NCI-H1105 (cell line): ENCODE measurements at places on chromosomes 7 and 10.

- DNase-seq, result no peak
These were observed 89.9 kb downstream of the ZNF277 start for GRCh38 chr7:112296432-112296831.

DNA sequence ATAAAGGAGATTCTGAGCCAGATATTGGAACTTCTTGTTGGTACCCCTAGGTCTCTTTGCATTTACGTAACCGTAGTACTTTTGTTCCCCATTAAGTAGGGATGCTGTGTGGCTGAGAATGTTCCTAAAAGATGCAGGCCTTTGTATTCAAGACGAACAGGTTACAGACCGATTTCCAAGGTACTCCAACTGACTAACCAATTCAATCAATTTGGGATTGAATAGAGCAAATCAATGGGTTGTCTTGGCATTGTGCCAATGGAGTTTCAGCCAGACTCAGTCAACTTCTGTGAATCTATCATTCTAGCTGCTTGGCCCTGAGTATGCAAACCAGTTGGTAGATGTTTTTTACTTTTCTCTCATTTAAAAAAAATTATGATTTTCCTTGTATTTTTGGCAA is 347.3 kb upstream of the NPVF start:
- DNase-seq, result no peak

- DNase-seq, result no peak
These were observed 27.9 kb upstream of the LOXL4 start for GRCh38 chr10:98295907-98296306.

DNA sequence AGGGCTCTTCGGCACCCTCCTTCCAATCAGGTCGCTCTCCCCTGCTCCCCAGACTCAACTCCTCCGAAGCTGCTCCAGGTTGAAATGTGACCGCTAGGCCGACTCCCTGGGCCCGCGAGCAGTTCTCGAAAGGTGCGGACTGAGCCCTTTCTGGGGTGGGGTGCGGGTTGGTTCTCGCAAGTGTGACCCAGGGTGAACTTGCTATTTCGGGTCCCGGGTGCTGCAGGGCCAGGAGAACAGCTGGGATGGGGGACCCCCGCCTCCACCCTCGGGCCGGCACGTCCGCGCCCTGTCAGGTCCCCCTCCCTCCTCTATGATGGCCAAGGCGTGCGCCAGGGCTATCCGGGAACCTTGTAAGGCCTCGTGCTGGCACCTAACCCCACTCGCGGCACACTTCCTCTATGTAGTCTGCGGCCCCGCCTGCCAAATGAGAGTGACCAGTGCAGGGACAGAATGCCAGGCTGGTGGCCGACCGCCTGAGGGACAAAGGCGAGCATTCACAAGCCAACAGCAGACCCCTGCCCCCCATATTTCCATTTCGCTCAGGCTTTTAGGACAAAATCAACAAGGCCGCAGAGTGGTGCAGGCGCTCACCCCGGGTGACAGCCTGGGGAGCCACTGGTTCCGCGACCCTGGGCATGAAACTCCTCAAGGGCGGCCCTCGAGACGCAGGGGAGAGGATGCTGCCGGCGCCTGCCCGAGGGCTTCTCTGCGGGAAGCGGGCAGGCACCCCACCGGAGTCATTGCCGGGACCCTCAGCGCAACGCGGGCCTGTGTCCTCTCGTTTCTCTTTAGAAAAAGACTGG is 13.7 kb upstream of the HOXA13 start:
- DNase-seq, result no peak

DNA sequence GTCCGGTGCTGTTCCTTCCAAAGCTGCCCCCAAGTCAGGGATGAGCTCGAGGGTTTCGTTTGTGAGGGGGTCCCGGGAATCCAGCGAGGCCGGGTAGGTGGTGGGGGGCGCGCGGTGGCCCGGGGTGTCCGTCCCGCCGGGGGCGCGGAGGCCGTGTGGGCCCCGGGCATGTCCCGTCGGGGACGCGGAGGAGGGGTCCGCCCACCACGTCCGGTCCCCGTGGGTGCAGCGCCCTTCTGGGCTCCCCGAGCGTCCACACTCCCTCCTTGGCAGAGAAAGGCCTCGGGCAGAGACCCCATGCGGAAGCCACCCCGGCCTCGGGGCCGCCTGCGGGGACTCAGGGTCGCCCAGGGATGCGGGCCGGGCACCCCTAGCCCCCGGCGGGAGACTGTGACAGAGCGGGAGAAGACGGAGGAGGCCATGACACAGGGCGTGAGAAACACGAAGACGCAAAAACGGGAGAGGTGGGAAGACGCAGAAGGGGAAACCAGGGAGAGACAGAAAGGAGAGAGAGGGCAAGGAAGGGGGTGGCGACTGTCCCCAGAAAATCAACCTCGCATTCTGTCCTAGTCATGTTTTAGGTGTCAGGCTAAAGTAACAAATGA is 640 bp upstream of the ZNF425 start:
- peak; percentile 23 for DNase-seq

DNA sequence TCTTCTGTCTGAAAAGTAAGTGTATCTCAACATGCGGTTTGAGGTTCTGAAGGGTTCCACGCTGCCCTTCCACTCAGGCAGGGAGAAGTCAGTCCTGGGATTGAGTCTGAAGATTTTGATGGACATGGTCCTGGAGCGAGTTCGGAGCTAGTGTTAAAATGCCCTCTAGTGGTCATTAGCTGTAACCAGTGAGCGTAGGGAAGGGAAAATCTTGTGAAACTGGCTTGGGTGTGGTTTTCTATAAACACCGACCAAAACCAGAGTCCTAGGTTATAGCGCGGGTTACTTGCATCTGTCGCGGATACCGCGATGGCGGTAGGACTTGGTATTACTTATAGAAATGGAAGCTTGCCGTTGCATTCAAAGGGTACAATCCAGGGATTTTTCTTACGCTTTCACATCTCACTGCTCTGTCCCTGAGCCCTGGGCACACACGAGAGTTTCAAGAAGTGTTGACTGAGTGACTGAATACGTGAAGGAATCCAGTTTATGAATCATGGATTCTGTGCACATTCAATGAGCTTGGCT is 348.2 kb upstream of the C7orf33 start:
- no peak for DNase-seq
